ENCODE measurements at places on chromosomes 16 and 17. TPM values are rescaled to one million over a fixed set of nuclear protein-coding genes. Genes with fewer than 3 reads are reported as not detected.

MMP25 gene
- not detected for total RNA-seq

TEKT5 gene
- total RNA-seq, result 0.13 TPM

SPNS3 gene
- total RNA-seq, result not detected

DNAAF1 gene
- not detected for total RNA-seq

ZFP3 gene
- 0.92 TPM for total RNA-seq

ASGR1 gene
- total RNA-seq, result 0.26 TPM

Measured in smooth muscle cell of the pulmonary artery (primary cell).